Right hindlimb (tissue), 1 donor: ENCODE measurements at places on chromosomes 6 and 20.
A peak's percentile ranks its signal among the peaks of the same experiment; 100 is the strongest.

DNA sequence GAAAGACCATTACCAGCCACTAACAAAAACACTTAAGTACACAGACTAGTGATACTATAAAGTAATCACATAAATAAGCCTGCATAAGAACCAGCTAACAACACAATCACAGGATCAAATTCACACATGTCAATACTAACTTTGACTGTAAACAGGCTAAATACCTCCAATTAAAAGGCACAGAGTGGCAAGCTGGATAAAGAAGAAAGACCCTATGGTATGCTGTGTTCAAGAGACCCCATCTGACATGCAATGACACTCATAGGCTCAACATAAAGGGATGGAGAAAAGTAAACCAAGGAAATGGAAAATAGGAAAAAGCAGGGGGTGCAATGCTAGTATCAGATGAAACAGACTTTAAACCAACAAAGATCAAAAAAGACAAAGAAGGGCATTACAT is 631.8 kb upstream of the NOX3 start:
- DNase-seq, result no peak

DNA sequence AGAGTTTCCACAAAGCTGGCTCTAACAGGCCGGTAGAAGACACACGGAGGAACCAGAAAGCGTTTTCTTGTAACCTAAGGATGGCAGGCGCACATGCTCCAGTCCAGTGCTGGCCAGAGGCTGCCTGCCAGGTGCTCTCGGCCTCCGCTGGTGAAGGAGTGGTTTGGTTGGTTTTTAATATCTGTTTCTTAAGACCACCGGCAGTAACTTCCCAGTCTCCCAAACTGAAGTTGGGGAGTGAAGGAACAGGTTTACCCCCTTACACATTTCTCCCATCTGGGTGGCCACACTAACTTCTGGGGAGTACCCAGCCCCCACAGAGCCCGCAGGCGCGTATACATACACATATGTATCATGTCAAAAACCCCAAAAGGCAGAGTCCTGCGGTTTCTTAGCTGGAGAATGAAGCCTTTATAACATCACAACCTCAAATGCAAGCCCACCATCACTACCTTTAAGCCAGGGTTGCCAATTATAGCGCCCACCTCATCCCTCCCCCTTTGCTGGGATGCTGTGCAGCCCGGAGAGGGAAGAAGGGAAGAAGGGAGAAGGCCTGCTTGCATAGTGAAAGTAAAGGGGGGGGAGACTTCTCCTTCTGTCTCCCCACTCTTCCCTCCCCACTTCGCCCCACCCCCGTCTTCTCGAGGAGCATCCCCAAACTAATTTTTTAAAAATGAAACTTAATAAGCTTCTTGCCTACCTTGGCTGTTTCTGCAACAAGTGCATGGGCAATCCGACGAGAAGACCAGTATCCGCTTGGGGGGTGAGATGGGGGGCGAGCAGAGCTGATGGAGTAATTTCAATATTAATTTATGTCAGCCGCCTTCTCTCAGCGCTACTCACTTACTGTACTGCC is 1.0 kb downstream of the TRERF1 start:
- DNase-seq, result peak; percentile 50

DNA sequence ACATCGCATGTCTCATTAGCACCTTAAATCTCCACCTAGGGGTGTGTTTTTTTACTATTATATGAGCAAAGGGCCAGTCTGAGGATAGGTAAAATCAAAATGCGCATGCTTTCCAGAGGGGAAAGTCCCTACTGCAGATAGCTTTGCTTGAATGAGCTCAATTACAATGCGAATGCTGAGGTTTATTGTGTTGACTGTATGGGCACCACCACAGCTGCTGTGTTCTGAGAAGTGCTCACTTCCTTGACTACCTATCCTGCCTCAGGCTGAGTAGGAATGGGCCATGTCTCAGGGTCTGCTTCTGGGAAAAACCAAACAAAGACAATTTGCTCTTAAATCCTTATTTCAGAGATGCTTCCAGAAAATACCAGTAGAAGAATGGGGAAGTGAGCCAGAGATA is 36.6 kb downstream of the MOCS1 start:
- DNase-seq, result peak; percentile 2

GRCh38 chr6:163573503-163574179 is 159.1 kb downstream of the QKI start:
- no peak for DNase-seq

GRCh38 chr6:5597413-5597812 is 336.1 kb downstream of the FARS2 start:
- DNase-seq, result no peak

- no peak for DNase-seq
Observed at GRCh38 chr6:25637211-25637610, 14.8 kb upstream of the SCGN start.

DNA sequence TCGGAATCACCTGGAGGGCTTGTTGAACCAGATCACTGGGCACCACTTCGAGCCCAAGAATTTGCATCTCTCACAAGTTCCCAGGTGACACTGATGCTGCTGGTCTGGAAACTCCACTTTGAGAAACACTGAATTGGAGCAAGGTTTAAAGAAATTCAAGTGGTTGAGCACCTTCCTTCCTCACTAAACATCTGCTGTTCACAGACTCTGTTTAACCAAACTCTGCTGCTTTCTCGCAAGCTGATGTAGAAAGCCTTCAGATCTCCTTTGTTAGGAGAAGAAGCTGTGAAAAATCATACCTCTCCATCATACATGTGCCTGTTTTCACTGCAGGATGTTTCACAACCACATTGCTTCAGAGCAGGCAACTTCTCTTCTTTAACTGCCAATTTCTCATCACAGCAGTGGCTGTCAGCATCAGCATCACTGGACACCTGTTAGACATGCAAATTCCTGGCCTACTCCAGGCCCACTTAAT is 87.5 kb upstream of the TOP1 start:
- DNase-seq, result no peak
